B cell (primary cell): ENCODE measurements at places on chromosomes 7 and 10.

DNA sequence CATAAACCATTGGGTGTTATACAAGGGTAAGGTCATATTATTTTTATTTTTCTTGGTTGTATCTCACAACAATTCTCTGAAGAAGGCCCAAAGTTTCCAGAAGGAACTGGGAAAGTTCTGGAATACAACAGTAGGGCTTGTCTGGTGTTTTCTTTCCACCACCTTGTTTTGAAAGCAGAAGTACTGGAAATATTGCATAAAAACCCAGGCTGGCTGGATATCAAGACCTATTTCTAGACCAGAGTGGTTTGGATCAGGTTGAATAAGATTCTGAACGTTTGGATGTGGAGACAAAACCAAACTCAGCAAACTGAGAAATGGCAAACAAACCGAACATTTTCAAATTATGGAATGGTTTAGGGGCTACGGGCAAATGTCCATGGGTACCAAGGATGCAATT is 182.6 kb upstream of the FZD8 start:
- DNase-seq: no peak

DNA sequence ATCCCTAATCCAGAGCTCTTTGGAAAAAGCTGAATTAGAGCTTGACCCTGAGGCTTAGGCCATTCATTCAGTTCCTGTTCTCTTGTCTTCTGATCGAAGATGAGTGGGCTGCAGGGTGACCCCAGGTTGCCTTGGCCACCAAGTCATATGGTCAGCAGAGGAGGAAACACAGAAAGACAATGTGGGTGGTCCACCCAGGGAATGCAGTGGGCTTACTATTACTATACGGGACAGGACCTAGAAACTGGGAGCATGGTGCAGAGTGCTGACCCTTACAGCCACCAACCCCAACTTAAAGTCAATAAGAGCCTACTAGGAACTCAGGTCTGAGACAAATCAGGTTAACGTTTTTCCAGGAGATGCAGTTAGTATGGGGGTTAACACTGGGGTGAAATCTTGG is 200.5 kb downstream of the HERPUD2 start:
- no peak for DNase-seq

DNA sequence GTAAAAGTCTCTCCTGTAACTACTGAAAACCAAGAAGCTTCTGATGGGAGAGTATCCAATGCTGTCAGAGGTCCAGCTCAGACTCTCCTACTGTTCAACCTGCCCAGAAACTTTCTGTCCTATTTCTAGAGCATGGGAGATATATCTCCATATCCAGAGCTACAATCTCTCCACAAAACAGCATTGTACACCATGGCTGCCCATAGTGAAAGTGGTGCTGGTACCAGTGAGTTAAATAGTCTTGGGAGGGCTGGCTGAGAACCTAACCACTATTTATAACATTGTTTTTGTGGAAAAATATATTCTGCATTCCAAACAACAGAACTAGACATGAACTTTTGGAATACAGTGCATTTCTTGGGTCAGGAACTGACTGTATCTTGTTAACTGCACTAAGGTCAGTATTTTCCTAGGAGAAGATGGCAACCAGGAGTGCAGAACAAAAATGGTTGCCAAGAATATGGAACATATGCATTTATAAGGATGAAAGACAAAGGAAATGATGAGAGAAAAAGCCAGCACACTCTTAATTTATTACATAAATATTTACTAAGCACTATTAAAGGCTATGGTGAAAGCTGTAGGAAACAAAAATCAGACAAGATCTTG is 91.9 kb downstream of the ZNF438 start:
- no peak for DNase-seq

GRCh38 chr7:90409667-90410066 is 6.4 kb downstream of the CLDN12 start:
- no peak for DNase-seq

- no peak for DNase-seq
Measured at GRCh38 chr7:133804127-133804526, 323.0 kb upstream of the LRGUK start.

DNA sequence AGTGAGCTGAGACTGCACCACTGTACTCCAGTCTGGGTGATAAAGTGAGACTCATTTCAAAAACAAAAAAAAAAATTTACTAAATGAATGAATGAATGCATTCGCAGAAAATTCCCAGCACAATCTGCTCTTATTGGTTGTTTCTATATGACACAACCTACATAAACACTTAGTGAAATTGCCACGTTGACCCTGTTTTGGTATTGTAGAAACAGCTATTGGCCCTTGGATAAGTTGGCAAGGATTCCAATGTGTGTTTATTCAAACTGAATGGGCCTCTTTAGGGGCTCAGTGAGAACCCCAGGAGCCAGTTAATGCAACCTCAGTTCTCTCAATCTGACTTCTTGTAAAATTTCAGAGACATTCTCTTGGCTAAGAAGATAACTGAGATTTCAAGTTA is 66.0 kb downstream of the HHEX start:
- DNase-seq: no peak

DNA sequence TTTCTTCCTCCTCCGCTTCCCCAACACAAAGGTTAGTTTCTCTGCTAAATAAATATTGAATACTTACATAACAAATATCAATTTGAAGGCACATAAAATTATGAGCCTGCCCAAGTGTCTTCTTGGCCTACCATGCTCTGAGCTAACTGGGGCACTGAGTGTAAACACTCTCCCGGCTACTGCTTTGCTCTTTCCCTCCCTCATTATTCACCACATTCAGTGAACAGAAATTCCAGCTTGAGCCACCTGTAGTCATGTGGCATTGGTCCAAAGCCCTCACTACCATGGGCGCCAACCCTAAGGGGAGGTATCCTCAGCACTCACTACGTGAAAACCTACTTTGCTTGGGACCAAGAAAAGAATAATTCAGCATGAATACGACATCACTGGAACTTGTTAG is 409.0 kb downstream of the KCNMA1 start:
- DNase-seq: no peak

DNA sequence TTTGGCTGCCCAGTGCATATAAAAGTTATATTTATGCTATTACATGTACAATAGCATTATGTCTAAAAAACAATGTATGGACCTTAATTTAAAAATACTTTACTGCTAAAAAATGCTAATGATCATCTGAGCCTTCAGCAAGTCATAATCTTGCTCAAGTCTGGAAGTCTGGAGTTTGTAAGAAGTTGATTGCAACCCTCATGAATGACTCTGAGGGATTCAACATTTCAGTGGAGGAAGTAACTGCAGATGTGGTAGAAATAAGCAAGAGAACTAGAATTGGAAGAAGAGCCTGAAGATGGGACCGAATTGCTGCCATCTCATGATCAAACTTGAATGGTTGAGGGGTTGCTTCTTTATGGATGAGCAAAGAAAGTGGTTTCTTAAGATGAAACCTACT is 13.0 kb upstream of the ADAMTS14 start:
- DNase-seq: no peak

- DNase-seq: no peak
Measured at GRCh38 chr10:76353237-76353851, 921.9 kb downstream of the LRMDA start.

GRCh38 chr7:134891262-134891695 is 95.0 kb upstream of the AGBL3 start:
- DNase-seq: no peak

- no peak for DNase-seq
Measured at GRCh38 chr7:75879771-75880184, 944 bp downstream of the RHBDD2 start.

DNA sequence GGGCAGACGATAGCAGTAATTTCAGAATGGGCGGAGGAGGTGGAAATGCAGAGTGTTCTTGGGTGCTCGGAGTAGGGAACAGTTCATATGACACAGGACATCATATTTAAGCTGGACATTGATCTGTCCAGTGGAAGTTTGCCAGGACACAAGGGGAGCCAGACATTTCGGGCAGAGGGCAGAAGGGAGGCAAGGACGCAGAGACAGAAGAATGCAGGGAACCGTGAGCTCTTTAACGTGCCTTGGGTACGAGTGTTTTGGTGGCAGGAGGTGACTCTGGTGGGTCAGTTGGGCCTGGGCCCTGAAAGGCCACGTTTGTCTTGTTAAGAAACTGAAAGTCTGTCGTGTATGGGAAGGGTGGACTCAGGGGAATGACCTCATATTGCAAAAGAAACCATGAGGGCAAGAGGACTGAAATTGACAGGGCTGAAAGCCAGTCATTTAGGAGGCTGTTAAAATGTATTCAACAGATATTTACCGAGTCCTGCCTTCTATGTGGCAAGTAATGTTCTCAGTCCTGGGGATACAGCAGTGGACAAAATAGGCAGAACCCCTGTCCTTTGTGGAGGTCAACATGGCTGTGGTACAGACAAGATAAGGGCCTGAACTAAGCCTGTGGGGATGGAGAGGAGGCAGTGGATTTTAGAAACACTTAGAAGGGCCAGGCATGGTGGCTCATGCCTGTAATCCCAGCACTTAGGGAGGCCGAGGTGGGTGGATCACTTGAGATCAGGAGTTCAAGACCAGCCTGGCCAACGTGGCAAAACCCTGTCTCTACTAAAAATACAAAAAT is 2.2 kb downstream of the OPTN start:
- no peak for DNase-seq

DNA sequence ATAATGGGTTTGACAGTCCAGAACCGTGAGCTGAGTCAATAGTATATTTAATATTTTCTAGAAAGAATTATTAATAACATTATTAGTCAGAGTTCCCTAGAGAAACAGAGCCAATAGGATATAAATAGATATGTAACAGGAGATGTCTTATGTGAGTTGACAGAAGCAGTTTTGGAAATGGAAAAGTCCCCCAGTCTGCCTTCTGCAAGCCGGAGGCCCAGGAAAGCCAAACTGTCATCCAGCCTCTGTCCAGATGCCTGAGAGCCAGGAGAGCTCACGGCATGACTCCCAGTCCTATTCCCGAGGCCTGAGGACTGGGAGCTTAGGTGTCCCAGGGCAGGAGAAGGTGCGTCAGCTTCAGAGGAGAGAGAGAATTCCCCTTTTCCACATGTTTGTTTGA is 286.4 kb upstream of the ADARB2 start:
- no peak for DNase-seq

DNA sequence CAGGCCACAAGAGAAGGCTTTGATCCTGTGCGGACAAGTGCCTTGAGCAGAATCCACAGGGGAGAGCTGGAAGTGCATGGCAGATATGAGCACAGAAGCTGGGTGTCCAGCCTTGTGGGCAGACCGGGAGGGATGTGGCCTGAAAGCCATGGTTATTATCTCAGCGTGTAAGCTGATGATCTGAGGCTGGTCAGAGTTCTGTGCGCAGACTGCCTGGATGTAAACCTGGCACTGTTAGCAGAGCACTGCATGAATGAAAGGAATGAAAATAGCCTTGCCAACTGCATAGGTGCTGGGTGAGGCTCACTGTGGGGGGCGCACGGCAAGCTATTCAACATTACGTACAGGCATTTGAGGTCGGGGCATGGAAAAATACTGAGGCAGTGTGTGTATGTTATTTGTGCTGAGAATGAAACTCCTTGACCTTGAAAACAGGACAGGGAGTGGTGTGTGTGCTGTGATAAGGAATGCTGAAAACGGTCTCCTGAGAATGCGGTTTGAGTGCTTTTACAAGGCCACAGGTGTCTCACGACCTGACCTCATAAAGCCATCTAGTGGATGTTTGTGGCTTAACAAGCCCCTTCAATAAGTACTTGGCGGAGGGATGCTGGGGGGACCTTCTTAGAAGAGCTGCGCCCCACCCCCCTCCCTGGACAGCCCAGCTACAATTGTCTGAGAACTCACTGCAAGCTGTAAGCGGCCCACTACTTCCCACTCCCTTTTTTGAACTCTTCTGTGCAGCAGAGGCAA is 18.7 kb downstream of the AKR1C1 start:
- DNase-seq: no peak

DNA sequence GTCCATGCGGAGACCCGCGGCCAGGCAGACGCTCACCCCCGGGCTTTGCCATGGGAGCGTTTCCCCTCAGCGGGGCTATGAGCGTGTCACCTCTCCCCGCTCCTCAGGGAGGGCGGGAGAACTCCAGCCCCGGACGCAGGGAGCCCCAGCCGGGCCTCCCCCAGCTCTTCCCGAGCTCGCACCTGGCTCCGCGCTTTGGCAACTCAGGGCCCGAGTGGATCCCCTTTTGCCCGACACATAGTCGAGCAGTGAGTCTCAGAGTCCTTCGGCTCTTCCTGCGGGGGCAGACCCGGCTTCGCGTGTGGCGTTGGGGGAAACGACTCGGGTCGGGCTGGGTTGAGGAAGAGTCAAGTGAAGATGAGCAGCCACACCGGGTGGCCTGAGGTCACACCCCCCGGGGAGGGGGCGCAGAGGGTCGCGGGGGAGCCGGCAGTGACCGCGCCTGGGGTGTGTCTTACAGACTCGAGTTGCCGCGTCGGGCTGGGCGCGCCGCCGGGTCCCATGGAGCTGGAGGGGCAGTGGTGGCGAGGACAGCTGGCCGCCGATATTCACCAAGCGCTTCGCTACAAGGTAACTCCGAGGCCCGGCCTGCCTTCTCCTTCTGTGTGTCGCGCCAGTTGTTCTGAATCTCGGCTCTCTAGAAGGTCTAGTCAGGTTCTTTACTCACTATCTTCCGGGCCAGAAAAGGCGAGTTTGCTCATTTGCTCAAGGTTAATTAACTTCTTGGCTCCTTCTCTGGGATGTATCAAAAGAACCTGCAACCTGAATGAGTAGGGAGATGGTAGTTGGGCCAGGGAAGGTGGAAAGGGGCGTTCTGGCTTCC is 721 bp downstream of the CCNJ start:
- DNase-seq: no peak

- DNase-seq: no peak
Measured at GRCh38 chr7:108637049-108637621, 67.5 kb downstream of the DNAJB9 start.

DNA sequence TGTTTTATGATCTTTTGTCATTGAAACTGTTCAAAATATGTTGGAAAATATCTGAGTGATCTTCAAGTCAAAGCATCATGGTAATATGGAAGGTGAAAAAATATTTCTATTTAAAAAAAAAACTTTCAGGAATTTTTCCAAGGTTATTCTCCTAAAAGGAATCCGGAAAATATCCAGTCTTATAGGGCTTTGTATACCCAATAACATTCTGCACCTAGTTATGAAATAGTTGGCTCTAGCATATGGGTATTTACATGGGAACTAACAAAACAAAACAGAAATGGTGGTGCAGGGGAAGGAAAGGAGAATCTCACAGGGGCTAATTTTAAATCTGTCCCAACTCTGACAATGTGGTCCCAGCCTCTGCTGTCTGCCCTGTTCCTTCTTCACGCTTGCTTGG is 167.1 kb upstream of the RHEB start:
- no peak for DNase-seq

GRCh38 chr10:46542567-46543465 is 13.6 kb downstream of the GPRIN2 start:
- no peak for DNase-seq
